NCI-H2081 treated with DMSO at 0.1 percent for 48 hours (cell line): ENCODE measurements at places on chromosomes 16 and 17.

GRCh38 chr17:51527225-51527982 is 267.1 kb downstream of the UTP18 start:
- DNase-seq = no peak

GRCh38 chr17:81018044-81018802 is 16.7 kb upstream of the BAIAP2 start:
- no peak for DNase-seq

DNA sequence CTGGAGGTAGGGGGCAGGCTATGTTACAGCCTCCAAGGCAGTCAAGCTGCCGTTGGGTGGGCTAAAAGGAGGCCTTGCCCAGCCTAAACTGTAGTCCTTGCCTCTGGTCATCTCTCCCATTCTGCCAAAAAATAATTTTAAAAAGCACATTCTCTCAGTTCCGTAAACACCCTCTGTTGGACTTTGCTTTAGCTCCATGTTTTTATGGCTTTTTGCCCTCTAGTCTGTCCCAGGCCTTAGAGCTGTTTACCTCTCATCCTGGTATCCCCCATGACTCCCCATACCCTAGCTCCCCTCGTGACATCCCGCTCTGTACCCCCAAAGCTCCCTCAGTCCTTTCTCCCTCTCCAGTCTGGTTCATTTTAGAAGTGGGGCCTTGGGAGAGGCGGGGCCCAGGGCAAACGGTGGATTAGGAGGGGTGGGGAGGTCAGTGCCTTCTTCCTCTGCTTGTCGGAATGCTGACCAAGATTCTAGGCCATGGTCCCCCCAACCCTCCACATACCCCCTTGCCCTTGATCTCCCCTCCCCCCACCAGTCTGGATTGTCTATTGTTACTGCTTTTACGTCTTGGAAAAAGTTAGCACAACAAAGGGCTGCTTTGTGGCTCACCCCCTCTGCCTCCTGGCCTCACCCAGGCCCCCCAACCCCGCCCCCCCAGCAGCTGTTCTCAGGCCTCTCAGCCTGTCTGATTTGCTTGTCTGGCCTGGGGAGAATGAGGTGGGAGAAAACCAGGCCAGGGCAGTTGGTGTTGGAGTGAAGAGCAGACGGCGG is 18.4 kb downstream of the GJD3 start:
- no peak for DNase-seq

DNA sequence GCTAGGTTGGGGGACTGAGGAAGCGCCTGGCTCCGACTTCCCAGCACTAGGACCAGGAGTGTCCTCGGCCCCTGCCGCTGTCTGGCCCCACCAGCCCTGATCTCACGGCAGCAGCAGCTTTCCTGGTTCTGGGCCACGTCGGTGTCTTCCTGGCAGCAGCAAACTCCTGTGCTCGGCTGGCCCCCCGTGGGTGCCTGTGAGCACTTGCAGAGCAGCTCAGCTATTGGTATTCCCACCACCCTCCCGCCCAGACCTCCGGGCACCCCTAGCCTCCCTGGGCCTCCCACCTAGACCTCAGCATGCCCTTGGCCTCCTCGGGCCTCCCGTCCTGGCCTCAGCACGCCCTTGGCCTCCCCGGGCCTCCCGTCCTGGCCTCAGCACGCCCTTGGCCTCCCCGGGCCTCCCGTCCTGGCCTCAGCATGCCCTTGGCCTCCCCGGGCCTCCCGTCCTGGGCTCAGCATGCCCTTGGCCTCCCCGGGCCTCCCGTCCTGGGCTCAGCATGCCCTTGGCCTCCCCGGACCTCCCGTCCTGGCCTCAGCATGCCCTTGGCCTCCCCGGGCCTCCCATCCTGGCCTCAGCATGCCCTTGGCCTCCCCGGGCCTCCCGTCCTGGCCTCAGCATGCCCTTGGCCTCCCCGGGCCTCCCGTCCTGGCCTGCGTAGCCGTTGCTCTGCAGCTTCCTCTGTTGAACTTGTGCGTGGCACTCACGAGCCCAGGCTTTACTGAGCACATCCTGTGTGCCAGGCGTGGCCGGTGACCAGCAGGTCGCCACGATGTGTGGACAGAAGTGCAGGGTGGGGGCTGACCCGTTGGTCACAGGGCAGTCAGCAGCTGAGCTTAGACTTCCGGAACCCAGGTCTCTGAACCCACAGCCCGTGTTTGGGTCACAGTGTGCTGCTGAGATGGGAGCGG is 51.8 kb upstream of the ACSF3 start:
- no peak for DNase-seq

DNA sequence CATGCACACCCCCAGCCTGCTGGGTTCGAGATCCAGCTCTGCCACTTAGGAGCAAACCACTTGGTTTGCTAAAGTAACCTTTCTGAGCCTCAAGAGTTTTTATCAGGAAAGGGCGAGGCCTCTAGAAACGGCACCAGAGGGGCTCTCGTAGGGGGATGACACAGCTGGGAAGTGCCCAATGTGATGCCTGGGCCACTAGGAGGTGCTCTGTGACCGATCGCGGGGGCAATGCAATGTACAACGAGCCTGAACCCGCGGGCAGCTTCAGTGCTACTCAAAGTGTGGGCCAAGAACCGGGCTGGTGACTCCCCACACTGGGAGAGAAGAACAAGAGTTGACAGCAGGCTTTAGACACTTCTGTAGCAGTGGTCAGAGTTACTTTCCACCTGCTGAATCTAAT is 9.4 kb downstream of the C16orf89 start:
- no peak for DNase-seq

- no peak for DNase-seq
These were observed 5.9 kb downstream of the UBALD2 start for GRCh38 chr17:76270770-76271668.

DNA sequence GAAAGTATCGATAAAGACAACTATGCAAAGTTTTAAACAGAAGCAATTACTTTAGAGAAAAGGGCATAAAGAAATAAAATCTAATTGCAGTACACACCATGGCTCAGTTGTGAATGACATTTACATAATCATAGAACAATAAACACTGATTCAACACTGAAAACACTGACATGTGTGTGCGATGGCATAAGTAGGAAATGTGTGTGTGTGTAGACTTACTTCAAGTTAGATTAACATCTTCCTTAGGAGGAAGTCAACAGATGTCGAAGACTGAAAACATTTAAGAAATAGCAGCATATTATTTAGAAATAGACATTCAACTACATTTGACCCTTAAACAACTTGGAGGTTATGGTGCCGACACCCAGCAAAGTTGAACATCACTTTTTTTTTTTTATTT is 172.4 kb downstream of the STX8 start:
- DNase-seq = no peak

DNA sequence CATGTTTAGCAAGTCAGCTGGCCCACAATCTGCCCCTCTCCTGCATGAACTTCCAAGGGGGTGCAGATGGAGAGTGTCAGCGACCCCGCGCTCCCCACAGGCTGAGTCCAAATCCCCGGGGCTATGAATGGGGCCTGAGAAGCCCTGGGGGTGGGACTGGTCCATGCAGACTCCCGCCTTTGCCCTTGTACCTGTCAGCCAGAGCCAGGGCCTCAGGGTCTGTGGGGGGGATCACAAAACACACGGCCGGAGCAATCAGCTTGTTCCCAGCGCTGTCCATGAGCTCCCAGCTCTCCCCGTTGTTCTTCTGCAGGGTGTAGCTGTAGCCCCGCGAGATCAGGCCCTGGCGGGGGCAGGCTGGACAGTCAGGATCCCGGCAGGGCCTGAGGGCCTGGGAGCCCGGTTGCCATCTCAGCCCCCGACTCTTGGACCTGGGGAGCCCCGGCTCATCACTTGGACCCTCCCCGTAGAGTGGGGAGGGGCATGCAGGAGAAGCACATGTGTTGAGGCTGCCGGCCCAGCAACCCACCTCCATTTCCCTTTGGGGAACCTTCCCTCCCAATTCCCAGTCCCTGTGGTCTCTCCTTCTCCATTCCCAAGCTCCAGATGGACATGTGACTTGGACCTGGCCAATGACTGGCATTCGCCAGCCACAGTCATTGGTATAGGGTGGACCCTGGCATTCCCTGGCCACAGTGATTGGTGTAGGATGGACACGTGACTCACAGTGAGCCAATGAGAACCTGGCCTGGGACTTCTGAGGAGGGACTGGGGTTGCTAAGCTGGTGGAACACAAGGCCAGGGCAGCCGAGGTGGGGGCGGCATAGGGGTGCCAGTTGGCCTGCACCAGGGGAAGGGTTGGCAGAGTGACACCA is 42.4 kb downstream of the PPL start:
- no peak for DNase-seq

DNA sequence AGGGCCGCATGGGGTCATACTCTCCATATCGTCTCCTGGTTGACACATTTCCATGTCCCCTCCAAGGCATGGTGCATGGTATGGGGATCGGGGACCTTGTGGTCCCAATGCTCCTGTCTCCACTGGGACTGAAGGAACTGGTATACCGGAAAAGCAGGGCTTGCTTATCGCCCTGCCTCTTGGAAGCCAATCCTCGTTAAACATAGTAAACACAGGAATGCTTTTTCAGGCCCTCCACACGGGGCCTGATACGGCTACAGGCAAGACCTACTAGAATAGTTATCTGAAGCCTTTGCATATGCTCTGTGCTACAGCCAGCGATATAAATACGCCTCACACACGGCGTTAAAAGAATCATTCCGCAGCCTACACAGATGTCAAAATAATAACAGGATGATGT is 159.5 kb downstream of the SHISA9 start:
- no peak for DNase-seq

- DNase-seq = no peak
These were observed 2.4 kb downstream of the MED9 start for GRCh38 chr17:17479209-17479608.

- no peak for DNase-seq
These were observed 58.3 kb upstream of the DHX40 start for GRCh38 chr17:59506894-59507726.

GRCh38 chr17:732902-733720 is 715 bp downstream of the TLCD3A start:
- DNase-seq = no peak

- DNase-seq = no peak
These were observed 152.1 kb downstream of the PMP22 start for GRCh38 chr17:15112846-15113617.

DNA sequence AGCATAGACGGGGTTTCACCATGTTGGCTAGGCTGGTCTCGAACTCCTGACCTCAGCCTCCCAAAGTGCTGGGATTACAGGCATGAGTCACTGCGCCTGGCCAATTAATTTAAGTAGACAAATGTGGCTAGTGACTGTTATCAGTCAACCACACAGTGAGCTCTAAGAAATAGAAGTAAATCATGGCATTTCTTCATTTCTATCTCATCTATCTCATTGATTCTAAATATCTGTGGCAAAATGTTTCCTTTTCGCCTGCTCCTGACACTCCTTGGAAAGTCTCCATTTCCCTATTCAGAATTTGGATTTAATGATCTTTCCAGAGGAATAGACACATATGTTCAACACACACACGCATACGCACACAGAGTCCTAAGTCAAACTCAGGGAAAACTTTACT is 81.3 kb downstream of the HIC1 start:
- no peak for DNase-seq

- no peak for DNase-seq
These were observed 16.9 kb downstream of the NSMCE1 start for GRCh38 chr16:27251541-27252205.

DNA sequence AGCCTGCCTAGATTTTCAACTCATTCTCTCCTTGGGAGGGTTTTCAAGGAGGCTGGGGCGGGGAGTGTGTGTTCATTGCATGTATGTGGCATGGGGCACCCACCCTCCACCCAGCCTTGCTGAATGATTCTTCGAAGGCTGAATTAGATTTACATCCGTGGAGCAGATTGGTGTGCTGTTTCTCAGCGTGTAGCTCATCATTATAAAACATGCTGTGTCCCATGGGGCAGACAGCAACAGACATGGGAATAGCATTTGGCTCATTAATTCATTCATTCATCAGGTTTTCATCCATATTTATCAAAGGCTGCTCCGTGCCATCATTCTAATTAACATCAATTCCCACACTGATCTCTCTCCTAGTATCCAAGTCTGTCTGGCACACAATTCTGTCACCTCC is 10.6 kb upstream of the CD300A start:
- no peak for DNase-seq

GRCh38 chr16:73485880-73486279 is 438.0 kb upstream of the ZFHX3 start:
- no peak for DNase-seq

GRCh38 chr17:20008242-20009051 is 712 bp upstream of the SPECC1 start:
- no peak for DNase-seq

DNA sequence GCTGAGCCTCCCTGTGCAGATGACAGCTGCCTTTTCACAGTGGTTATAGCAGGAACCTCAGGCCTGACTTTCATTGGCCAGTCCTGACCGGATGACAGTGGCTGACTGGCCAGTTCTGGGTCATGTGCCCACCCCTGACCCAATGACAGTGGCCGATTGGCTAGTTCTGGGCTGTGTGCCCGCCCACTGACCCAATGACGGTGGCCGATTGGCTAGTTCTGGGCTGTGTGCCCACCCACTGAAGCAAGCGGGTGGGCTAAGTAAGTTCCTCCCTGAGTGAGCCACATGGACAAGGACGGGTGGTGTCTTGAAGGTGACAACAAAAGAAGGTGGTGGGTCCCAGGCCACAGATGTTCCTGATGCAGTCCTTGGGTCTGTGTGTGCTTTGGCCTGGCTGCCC is 9.5 kb downstream of the DEF8 start:
- DNase-seq = no peak

DNA sequence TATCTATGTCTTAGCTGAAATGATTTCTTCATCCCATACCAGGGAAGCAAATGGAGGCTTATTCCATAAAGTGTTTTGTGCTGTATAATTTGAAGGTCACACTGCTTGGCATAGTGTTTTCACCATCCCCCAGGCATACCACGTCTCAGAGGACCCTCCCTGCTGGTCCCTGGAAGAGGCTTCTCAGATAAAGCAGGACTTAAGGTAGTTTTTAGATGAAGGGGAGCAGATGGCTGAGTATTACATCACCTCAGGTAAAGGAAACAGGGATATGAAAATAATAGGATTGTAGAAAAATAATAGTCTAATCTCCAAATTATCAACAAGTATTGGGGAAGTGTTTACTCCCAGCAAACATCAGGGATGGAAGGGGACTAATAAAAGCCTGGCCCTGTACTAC is 7.3 kb upstream of the SMG1 start:
- no peak for DNase-seq
